ENCODE measurements at places on chromosomes 12 and 14. TPM values are rescaled to one million over a fixed set of nuclear protein-coding genes. Genes with fewer than 3 reads are reported as not detected.

The SELPLG gene
- 0.34 TPM for total RNA-seq

The AKAP6 gene
- total RNA-seq: 600 TPM

The FAM181A gene
- total RNA-seq: not detected

The R3HDM2 gene
- 106 TPM for total RNA-seq

The SIVA1 gene
- 30.5 TPM for total RNA-seq

The GPR162 gene
- total RNA-seq: 145 TPM

The HHIPL1 gene
- total RNA-seq: 0.47 TPM

The PXN gene
- 39.5 TPM for total RNA-seq

The ORAI1 gene
- 15.9 TPM for total RNA-seq

The LUM gene
- total RNA-seq: not detected

The PAPOLA gene
- 169 TPM for total RNA-seq

The PLA2G1B gene
- total RNA-seq: not detected

The SLC16A7 gene
- 11.2 TPM for total RNA-seq

The OTX2 gene
- 18.8 TPM for total RNA-seq

The TPPP2 gene
- not detected for total RNA-seq

The NINJ2 gene
- total RNA-seq: 0.76 TPM

The KLHL33 gene
- 0.15 TPM for total RNA-seq

The LRRC43 gene
- total RNA-seq: 4.3 TPM

The DNAJC22 gene
- 4.5 TPM for total RNA-seq

The RBM25 gene
- 118 TPM for total RNA-seq

The GPR84 gene
- not detected for total RNA-seq

The HECTD4 gene
- total RNA-seq: 261 TPM

The ZC2HC1C gene
- 3.2 TPM for total RNA-seq

The TAS2R30 gene
- 5.1 TPM for total RNA-seq

The DDIT3 gene
- 70.9 TPM for total RNA-seq

The AGAP2 gene
- total RNA-seq: 45.5 TPM

The MYF6 gene
- total RNA-seq: not detected

The IGF1 gene
- not detected for total RNA-seq
